Spleen (tissue), 13 donors: ENCODE measurements at places on chromosomes 5 and 9.

DNA sequence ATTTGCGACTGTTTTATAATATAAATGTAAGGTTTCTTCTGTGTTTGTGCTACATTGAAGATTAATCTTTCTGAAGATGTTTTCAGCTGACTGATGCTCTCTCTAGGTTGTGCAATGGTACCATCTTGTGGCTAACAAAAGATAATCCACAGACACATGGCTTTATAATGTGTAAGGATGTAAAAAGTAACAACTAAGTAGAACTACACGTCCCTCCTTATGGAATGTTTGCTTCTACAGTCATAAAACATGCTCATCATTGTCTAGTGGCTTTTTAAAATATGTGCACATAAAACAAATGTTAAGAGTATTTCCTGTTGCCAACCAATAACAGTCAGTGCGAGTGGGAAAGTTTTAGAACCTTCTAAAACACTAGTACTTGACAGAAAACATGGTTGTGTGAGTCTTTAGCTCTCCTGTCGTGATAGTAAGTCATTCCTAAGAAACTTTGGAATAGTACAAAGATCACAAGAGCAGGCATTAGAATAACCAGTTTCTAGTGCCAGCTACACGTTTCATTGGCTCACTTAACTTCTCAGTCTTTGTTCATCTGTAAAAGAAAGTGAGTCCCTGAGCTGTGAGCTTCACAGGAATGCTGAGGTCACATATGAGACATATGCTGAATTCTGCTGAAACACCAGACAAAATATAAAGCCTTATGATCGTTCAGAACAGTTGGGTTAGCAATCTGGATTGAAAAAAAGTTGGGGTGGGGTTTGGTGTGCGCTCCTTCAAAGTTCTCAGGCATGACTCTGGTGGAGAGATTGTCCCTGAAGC is 75.7 kb upstream of the GLIS3 start:
- DNase-seq, result no peak

GRCh38 chr5:64457846-64458245 is 48.0 kb upstream of the RGS7BP start:
- no peak for DNase-seq

- DNase-seq, result no peak
Measured at GRCh38 chr5:174273325-174273724, 227.8 kb downstream of the NSG2 start.

- DNase-seq, result peak; percentile 90
Measured at GRCh38 chr9:98191671-98192502, 550 bp downstream of the CORO2A start.

- no peak for DNase-seq
Measured at GRCh38 chr9:119477197-119477596, 108.0 kb upstream of the BRINP1 start.

DNA sequence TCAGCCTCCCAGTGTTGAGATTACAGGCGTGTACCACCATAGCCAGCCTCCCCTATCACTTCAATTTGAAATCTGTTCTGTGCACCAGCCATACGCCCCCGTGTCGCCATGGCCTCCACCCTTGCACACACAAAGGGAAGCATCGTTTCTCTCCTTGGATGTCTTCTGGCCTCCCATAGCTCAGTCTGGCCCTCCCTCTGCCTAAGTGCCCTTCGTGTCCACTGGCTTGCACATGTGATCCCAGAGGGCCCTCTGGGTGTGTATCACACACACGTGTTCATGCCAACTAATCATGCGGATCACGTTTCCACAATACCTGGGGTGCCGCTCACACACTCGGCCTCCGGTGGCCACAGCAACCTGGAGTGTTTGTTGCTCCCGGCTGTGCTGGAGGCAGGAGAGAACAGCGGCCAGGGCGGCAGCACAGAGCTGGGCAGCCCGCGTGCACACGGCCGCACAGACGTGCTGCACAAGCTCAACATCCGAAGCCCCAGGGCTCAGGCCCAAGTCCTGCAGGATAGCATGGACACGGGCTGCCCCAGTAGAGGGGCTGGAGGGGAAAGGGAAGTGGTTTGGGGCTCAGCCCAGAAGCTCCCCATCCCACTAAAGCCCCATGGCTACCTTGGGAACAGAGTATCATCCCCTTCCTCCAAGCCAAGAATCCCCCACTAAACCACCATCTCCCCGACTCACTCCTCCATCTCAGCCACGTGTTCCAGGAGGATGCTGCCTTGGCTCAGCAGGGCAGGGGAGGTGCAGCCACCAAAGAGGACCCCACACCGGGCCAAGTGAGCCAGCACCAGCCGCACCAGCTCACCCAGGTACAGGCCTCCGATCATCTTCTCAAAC is 10.9 kb downstream of the HK3 start:
- DNase-seq, result peak; percentile 57

GRCh38 chr5:161403996-161404395 is 142.5 kb downstream of the GABRB2 start:
- DNase-seq, result no peak

- DNase-seq, result no peak
Measured at GRCh38 chr9:92164490-92164889, 49.3 kb upstream of the SPTLC1 start.

DNA sequence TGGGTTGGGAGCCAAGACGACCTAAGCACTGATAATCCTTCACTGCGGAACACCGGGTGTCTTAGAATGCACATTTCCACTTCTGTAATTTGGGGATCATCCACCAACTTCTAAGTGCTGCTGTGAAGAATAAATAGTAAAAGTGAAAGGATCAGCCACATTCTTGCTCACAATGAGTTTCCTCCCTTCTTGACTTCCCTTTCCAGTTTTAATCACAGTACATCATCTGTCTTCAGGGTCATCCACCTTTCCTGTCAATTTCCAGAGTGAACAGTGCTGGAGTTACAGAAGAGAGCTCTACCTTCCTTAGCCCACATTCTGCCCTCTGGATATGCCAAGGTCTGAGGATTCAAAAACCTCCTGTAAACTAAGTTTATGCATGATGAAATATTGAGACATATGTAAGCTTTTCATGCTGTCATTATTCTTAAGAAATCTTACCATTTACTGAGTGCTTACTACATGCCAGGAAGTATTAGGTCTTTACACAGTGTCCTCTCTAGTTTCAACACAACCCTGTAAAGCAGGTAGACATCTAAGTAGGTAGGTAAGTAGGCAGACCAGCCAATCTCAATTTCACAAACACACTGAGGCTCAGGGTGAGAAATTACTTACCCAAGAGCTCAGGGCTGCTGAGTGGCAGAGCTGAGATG is 105.2 kb downstream of the CDK5RAP2 start:
- DNase-seq, result no peak

- no peak for DNase-seq
Measured at GRCh38 chr9:15137658-15138356, 169.2 kb downstream of the TTC39B start.

GRCh38 chr5:6868575-6869215 is 155.5 kb downstream of the TENT4A start:
- no peak for DNase-seq

- peak; percentile 81 for DNase-seq
Measured at GRCh38 chr9:94065535-94065961, 18.7 kb upstream of the PTPDC1 start.

GRCh38 chr5:95647886-95648860 is 1.6 kb downstream of the RFESD start:
- DNase-seq, result no peak

DNA sequence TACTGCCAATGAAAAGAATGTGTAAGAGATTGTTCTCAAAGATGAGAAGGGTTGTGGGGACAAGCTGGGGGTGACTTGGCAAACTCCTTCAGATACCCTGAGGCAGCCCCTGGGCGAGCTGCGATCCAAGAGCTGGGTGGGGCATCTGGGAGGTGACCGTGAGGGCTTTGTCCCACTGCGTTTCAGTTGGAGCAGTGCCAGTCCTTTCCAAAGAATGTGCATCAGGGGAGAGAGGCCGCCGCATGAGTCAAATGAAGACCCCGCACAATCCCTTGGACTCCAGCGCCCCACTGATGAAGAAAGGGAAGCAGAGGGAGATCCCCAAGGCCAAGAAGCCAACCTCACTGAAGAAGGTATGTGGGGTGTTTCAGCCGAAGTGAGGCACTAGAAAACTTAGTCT is 28.4 kb downstream of the SECISBP2 start:
- no peak for DNase-seq

- no peak for DNase-seq
Measured at GRCh38 chr5:109905906-109906305, 216.2 kb downstream of the MAN2A1 start.

GRCh38 chr5:107805824-107806223 is 135.1 kb upstream of the EFNA5 start:
- DNase-seq, result no peak

- no peak for DNase-seq
Measured at GRCh38 chr5:79851391-79851863, 139.6 kb downstream of the MTX3 start.

- DNase-seq, result no peak
Measured at GRCh38 chr5:88952996-88953643, 70.1 kb upstream of the MEF2C start.

DNA sequence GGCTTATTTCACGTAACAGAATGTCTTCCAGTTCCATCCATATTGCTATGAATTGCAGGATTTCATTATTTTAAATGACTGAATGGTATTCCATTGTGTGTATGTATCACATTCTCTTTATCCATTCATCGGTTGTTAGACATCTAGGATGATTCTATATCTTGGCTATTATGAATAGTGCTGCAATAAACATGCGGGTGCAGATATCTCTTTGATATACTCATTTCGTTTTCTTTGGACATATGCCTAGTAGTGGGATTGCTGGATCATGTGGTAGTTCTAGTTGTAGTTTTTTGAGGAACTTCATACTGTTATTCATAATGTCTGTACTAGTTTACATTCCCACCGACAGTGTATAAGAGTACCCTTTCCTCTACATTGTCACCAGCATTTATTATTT is 460.5 kb downstream of the MAN2A1 start:
- DNase-seq, result no peak

DNA sequence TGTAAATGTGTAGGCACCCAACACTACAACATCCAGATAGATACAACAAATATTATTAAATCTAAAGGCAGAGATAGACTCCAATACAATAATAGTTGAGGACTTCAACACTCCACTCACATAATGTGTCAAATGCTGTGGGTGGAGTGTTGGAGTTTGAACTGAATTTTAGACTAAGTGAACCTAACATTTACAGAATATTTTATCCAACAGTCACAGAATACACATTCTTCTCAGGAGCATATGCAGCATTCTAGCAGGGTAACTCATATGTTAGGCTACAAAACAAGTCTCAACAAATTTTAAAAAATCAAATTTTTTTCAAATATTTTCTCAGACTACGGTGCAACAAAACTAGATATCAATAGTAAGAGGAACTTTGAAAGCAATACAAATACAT is 648.7 kb upstream of the CDH18 start:
- DNase-seq, result no peak

DNA sequence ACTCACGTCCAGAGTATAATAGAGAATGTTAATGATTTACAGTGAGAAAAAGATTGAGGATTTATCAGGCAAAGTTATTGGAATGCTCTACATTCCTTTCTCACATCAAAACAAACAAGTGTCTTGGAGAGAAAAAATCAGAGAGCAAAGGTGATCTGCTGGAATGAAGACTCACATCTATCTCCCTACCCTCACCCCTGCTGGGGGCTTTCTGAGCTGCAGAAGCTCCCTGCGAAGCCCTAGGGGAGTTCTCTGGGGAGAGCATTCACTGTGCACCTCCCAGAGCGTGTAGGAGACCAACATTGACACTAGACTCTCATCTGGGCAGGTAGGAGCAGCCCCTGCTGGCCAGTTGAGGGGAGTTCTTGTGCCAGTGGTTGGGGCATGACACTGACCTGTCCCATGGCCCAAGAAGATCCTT is 76.6 kb upstream of the ADAMTS16 start:
- no peak for DNase-seq

DNA sequence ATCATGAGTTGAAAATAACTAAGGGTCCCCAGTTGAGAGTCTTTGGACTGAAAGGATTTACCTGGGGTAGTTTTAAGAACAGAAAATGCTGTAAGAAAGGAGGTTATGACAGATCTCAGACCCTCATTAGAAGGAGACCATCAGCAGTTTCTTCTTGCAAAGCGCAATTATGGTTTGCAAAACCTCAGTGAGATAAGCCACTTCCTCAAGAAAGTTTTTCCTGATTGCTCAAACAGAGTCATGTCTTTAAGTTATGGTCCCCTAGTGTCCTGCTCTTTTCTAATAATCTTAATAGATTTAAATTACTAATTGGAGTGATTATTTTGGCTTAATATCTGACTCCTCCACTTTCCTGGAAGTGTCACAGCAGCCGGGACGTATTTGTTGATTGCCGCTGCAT is 293.2 kb upstream of the KLF4 start:
- no peak for DNase-seq

GRCh38 chr9:36120705-36121104 is 15.8 kb upstream of the GLIPR2 start:
- DNase-seq, result no peak

- DNase-seq, result peak; percentile 74
Measured at GRCh38 chr5:132019857-132020555, 8.5 kb upstream of the ACSL6 start.

- no peak for DNase-seq
Measured at GRCh38 chr5:106014262-106014661, 1656.5 kb downstream of the EFNA5 start.

GRCh38 chr5:158660726-158661125 is 439.0 kb downstream of the EBF1 start:
- no peak for DNase-seq

GRCh38 chr5:112625246-112625645 is 112.4 kb upstream of the APC start:
- DNase-seq, result no peak

GRCh38 chr9:98057138-98057799 is 737 bp downstream of the NANS start:
- DNase-seq, result no peak
